ENCODE measurements at places on chromosomes 16 and 17.

GRCh38 chr17:80646328-80646727 lies 101.7 kb downstream of the RPTOR start:
- no peak for DNase-seq
- no peak overlapping the region for H3K4me3 ChIP-seq
- H3K36me3 ChIP-seq, result peaks cover 46% of the 10 kb centered on the region
- H3K27ac ChIP-seq, result no peak overlapping the region
- no peaks in the 10 kb centered on the region for H3K27me3 ChIP-seq

DNA sequence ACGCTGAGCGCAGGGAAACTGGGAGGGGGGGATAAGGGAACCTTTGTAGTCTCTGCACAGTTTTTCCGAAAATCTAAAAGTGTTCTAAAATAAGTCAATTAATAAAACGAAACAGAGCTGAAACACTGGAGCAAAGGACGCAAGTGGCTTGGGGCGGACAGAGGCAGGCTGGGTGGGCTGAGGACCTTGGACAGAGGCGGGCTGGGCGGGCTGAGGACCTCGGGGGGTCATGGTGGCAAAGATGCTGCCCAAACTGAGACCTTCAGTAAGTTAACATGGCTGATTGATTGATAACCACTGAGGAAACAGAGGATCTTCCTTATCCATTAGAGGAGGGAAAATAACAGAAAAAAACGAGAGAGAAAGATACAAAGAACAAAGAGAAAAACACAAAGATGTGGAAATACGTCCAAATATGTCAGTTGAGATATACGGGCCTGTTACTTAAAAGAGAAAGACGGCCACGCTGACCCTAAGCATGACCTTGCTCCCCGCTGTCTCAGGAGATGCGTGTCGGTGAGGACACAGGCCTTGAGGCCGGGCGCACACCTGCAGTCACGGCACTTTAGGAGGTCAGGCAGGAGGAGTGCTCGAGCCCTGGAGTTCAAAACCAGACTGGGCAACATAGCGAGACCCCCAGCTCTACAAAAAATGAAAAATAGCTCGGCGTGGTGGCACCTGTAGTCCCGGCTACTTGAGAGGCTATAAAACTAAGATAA lies 76.1 kb upstream of the GNG13 start:
- no peak overlapping the region for H3K4me3 ChIP-seq
- no peaks in the 10 kb centered on the region for H3K27me3 ChIP-seq
- DNase-seq, result no peak
- no peaks in the 10 kb centered on the region for H3K36me3 ChIP-seq

DNA sequence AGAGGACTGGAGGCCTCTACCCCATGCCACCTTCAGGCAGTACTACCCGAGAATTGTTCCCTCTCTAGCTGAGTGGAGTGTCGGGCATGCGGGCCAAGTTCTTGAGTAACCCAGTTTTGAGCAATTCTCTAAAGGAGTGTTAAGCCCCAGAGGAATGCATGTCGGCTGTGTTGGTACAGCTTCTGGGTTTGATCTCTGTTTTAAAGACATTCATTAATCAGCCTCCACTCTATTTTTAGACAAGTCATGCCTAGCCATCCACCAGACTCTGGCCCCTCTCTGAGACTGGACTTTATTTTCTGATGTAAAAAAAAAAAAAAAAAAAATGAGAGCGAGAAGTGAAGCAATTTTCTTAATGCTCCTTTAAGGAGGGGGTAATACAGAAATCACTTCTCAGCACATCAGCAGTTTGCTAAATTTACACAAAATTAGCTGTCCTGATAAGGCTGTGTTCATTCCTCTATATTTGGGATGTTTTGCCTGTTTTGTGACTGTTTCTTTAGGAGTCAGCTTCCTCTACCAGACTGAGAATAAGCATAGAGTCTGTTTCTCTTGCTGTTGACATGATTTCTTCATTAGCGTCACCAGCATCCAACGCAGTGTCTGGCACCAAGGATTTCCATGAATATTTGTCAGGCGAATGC lies 88.7 kb downstream of the AXIN2 start:
- H3K4me3 ChIP-seq, result no peak overlapping the region
- H3K27me3 ChIP-seq, result peaks cover 14% of the 10 kb centered on the region
- no peaks in the 10 kb centered on the region for H3K4me1 ChIP-seq

DNA sequence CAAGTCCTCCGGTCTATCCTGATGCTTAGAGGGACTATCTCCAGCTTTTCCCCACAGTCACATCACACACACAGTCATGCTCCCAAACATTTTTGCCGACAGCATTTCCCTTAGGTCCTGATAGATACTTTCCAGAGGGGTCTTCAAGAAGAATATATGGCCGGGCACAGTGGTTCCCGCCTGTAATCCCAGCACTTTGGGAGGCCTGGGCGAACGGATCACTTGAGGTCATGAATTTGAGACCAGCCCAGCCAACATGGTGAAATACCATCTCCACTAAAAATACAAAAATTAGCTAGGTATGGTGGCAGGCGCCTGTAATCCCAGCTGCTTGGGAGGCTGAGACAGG lies 4.3 kb upstream of the GIP start:
- no peak for DNase-seq
- H3K36me3 ChIP-seq, result no peaks in the 10 kb centered on the region
- no peak overlapping the region for H3K27ac ChIP-seq
- no peaks in the 10 kb centered on the region for H3K4me1 ChIP-seq
- peaks cover 27% of the 10 kb centered on the region for H3K27me3 ChIP-seq

DNA sequence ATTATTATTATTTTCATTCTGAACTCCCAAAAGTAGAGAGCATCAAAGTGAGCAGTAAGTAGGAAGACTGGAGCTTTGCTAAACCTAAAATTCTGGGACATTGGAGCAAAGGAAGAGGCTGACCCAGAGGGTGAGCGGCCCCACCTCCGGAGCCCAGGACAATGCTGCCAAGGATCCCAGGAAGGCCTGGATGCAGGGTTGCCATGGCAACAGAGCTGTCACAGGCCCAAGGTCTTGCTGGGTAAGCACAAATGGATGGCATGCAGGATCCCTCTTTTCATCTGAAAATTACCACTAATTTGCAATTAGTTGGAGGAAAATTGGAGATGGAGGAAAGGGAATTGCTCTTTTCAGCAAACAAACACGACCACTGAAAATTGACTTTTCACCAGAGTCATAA lies 457.9 kb upstream of the CDH5 start:
- no peaks in the 10 kb centered on the region for H3K36me3 ChIP-seq
- H3K27me3 ChIP-seq, result no peaks in the 10 kb centered on the region
- no peak overlapping the region for H3K4me3 ChIP-seq
- H3K4me1 ChIP-seq, result no peaks in the 10 kb centered on the region

All from T-helper 2 cell treated with Interferon-gamma antibody and Interleukin-4, amounts not matched to agents 5 μg/mL and 100 μg/mL, for 36 hours (primary cell).